ENCODE measurements at places on chromosomes 1 and 21.

DNA sequence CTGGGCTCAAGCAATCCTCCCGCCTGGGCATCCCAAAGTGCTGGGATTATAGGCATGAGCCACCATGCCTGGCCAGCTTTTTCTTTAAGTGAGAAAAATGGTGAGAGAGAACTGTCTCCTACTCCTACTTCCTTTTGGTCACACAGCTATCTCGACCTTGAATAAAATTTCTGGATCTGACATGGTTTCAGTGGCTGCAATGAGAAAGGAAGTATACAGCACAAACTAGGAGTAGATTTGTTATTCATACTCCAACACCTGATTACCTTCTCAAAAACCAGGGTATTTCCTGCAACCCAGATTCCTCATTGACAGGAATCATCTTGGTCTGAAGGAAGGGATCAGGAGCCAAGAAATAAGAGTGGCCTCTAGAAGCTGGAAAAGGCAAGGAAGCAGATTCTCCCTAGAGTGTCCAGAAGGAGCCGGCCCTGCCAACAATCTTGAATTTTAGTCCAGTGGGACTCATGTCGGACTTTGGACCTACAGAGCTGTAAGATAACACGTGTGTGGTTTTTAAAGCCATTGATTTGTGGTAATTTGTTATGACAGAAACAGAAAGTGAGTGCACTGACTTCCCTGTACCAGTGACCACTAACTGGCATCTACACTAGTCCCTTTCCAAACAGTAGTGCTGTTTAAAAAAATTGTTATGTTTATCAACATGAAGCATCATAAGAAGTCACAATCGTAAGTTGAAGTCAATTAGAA, 516.6 kb downstream of the SMYD3 start:
- DNase-seq: no peak

- DNase-seq: no peak
Observed at GRCh38 chr1:40281853-40282252, 23.8 kb downstream of the ZMPSTE24 start.

GRCh38 chr1:92698932-92699331, 86.0 kb downstream of the EVI5 start:
- DNase-seq: peak; percentile 7

DNA sequence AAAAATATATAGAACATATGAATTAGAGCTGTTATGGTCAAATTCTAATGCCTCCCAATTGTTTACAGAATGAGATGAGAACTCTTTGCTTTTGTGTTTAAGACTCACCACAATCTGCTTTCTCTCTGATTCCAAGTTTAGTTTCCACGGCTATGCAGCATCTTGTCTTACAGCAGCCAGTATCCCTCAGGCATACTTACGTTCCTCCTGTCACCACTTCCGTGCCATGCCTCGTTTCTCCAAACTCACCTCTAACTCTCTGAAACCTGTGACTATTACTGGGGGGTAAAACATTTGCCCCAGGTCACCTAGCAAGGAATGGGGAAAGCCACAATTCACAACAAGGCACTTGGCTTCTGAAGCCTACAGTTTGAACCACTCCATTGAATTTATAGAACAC, 192.8 kb upstream of the NRIP1 start:
- no peak for DNase-seq

DNA sequence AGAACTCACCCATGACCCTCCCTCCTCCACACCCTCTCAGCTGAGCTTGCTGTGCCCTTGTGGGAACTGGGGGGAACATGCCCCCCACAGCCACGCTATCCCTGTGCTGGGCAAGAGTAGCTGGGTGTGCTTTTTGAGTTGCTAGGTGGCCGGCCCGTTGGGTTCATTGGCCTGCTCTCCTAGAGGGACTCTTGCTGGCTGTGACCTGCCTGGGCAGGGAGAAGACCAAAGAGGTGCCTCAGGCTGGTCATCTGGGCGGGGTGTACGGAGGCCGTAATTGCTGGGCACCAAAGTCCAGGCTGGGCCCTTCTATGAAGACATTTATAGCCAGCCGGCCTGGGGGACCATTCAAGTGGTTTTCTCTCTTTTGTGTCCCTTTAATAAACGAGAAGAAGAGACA, 138.3 kb upstream of the ZBTB40 start:
- no peak for DNase-seq

DNA sequence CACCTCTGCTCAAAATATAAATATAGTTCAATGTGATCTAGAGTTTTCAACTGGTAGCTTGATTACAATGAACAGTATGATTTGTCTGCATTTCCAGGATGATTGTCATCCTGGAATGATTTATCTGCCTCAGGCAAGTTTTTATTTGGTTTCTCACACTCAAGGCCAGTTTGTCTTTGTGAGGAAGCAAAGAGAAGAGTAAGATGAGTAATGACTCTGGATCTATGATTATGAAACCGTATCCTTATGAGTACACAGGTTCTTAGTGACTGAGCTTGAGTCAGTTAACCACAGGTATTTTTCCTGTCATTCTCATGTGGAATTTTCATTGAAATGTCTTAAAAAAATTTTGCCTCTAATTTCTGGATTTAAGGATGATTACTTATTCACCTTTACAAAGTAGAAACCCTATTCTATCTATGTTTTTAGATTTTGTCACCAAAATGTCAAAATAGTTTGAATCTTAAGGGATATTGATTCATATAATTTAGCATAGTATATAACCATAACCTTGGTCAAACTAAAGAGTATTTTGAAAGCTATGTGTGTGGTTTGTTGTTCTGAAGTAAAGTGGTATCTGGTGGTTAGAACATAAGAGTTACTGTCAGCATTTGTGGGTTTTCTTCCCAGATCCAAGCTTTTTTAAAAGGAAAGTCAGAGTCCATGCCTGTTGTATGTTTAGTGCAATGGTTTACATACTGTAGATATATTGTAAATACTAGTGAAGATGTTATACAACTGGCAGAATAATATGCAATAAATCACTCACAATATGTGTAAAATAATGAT, 145.0 kb downstream of the RASAL2 start:
- no peak for DNase-seq

GRCh38 chr1:11898831-11899467, 27.3 kb downstream of the KIAA2013 start:
- DNase-seq: peak; percentile 12

DNA sequence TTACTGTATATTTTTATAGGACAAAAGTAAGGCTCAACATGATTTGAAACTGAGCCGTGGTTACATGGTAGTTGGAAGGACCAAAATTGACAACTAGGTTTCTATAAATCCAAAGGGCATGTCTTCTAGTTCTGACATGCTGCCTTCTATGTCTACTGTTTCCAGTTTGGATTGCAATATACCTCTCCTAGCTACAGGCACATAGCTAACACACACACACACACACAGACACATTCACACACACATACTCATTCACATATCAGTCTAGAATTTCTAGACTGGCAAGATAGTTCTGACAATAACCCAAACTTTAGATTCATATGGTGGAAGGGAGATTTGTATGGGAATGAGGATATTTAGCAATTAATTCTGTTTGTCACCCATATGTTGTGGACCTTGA, 544.8 kb upstream of the CAMK1G start:
- no peak for DNase-seq

- no peak for DNase-seq
Observed at GRCh38 chr1:156001662-156002171, 19.0 kb downstream of the SSR2 start.

DNA sequence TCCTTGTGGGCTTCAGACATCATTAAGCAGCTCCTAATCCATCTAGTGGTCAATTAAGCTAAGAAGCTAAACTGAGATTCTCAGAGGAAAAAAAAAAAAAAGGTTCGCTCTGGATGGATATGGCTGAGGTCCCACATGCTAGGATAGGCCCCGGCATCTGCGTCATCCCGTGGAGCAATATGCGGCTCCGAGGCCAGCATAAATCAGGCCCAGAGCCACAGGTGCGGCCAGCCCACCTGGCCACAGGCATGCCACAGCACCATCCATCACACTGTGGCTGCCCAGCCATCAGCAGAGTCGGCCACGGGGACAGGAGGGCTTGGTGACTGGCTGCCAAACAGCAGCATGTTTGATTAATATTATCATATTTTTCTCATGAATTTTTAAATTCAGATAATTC, 106.9 kb upstream of the TIAM1 start:
- no peak for DNase-seq

DNA sequence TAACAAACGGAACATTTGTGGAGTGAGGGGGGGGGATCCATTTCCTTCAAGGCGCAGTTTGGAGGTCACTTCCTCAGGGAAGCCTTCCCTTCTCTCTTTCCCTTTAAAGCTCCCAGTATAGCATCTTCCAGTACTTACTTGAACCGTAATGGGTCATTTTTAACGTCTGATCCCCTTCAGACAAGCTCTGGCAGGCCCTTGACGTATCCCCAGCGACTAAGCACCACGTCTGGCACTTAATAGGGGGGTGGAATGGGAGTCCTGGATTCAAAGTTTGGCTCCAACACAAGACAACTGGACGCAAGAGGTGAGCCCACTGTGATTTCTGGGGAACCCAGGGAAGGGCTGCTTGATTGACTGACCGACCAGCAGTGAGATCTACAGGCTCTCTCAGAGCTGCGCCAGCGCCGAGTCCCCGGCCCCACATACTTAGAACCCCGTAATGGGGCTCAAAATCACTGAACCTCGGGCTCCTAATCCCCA, 441 bp downstream of the YARS1 start:
- no peak for DNase-seq

GRCh38 chr1:185463011-185463410, 146.0 kb upstream of the IVNS1ABP start:
- DNase-seq: no peak

DNA sequence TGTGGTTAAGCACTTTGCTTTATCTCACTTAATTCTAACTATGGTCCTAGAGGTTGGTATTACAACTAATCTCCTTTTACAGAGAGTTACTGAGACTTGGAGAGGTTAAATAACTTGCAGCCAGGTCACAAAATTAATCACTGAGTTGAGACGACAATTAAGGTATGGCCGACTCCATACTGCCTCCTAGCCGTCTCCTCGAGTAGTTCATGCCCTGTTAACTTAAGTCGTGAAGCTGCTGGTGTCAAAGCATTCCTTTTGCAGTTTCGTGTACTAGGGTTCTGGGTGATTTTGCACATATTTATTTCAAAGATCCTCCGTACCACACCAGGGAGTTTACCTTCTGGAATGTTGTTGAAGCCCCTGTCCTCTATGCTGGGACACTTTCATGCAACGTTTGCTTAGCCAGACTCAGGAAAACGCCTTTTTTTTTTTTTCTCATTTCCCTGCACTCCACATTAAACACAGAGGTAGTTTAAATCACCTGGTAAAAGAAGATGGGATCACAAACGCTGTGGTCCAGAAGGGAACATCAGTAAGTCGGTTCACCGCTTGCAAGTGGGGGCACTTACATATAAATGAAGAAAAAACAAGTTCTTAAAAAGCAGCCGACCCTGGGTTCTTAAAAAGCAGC, 570 bp upstream of the NEK7 start:
- DNase-seq: peak; percentile 81

DNA sequence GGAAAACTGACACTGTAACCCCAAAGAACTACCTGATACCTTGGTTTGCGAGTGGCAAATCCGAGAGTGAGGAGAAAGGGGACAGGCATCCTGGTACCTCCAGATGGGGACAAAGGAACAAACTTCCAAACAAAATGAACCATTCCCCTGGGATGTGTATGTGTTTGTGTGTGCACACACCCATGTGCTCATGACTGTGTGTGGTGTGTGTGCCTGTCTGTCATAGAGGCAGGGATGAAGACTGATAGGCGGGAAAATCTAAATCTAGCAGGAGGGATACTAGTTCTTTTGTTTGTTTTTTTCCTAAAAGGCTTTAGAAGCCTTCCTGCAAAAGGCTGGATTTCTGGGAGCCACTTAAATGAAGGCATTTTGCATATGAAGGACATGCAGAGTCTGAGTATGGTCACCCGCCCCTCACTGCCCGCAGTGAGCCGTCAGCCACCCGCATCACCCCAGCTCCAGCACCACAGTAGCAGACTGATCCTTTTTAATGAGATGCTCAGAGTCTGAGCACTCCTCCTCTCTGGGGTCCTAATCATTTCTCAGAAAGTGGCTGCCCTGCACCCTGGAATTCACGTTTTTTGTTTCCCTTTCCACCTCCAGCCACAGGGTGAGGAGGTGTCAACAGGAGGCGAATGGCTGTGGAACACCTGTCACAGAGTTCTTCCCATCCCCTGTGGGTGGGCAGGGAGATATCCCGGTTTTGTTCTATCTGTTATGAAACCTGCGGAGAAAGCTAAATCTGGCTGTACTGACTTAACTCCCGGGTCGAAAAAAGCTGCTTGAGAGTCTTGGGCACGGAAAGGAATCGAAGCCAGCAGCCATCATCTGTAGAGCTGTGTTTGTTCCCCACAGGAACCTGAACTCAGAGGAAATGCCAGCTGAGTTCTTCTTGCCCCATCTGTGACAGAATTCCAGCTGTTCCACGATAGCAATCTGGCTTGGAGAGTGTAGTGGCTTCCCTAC, 34.9 kb downstream of the UTP25 start:
- no peak for DNase-seq

DNA sequence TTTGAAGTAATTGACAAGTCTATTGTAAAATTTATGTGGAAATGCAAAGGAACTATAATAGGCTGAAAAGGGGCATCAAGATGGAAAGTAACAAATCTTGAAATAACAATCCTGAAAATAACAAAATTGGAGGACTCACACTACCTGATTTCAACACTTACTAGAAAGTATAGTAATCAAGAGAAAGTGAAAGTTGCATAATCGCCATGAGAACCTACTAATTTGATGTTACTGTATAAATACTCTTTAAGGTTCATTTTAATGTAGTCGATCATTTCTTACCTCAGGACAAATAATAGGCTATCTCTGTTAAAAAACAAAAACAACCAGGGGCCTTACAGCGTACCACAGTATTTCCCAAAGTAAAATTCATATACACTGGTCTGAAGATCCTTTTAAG, 71.7 kb downstream of the EDEM3 start:
- no peak for DNase-seq

GRCh38 chr1:115495111-115495510, 146.7 kb upstream of the VANGL1 start:
- no peak for DNase-seq

GRCh38 chr1:190679983-190680382, 202.3 kb upstream of the BRINP3 start:
- DNase-seq: no peak

GRCh38 chr1:214310777-214311690, 30.1 kb downstream of the SMYD2 start:
- DNase-seq: no peak
